ENCODE measurements at places on chromosomes 5 and 9.
A peak's percentile ranks its signal among the peaks of the same experiment; 100 is the strongest.

DNA sequence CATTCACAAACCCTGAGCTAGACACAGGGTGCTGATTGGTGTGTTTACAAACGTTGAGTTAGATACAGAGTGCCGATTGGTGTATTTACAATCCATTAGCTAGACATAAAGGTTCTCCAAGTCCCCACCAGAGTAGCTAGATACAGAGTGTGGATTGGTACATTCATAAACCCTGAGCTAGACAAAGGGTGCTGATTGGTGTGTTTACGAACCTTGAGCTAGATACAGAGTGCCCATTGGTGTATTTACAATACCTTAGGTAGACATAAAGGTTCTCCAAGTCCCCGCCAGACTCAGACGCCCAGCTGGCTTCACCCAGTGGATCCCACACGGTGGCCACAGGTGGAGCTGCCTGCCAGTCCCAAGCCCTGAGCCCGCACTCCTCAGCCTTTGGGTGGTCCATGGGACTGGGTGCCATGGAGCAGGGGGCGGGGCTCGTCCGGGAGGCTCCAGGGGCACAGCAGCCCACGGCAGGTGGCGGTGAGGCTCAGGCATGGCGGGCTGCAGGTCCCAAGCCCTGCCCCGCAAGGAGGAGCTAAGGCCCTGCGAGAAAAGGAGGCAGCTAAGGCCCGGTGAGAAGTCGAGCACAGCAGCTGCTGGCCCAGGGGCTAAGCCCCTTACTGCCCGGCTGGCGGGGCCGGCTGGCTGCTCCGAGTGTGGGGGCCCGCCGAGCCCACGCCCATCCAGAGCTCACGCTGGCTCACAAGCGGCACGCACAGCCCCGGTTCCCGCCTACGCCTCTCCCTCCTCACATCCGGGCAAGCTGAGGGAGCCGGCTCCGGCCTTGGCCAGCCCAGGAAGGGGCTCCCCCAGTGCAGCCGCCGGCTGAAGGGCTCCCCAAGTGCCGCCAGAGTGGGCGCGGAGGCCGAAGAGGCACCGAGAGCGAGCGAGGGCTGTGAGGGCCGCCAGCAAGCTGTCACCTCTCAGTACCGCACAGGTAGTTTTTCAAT, 1039.2 kb upstream of the CDH9 start:
- no peak for DNase-seq

- no peak for DNase-seq
Observed at GRCh38 chr5:11733185-11733839, 170.9 kb downstream of the CTNND2 start.

GRCh38 chr9:22052376-22052945, 43.4 kb upstream of the CDKN2B start:
- peak; percentile 15 for DNase-seq

DNA sequence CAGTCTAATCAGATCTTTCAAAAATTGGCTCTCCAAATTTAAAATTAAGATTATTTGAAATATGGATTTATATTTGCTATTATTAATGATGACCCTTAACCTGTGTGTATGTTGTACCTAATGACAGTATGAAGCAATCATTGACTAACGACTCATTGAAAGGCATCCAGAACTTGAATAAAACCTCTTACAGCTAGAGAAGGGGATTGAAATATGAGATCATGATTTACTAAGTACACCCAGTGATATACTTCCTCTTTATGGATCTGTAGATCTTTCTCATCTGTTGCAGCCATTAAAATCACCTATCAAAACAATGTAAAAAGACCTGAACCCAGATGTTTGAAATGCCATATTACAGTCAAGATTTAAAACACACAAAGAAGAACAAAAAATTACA, 126.5 kb downstream of the RPS23 start:
- no peak for DNase-seq

GRCh38 chr9:82820186-82820585, 242.8 kb downstream of the RASEF start:
- no peak for DNase-seq

GRCh38 chr5:146130440-146131045, 25.2 kb upstream of the PLAC8L1 start:
- DNase-seq, result no peak

GRCh38 chr9:4137234-4137633, 162.6 kb downstream of the GLIS3 start:
- no peak for DNase-seq

DNA sequence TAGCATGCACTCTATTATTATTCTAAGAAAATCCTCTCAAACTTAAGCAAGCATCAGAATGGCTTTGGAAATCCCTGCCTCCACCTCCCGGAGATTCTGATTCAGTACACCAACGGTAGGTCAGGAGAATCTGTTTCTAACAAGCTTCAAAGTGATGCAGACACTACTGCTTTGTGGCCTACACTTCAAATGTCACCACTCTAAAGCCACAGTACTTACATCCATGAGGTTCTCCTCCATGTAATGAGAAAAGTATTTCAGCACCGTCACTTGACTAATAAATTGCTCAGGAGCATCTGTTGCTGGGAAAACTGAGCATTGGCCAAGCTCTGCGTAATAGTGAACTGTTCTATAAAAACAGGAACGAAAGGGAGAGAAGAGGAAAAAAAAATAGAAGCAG, 4.8 kb downstream of the PLK2 start:
- no peak for DNase-seq

DNA sequence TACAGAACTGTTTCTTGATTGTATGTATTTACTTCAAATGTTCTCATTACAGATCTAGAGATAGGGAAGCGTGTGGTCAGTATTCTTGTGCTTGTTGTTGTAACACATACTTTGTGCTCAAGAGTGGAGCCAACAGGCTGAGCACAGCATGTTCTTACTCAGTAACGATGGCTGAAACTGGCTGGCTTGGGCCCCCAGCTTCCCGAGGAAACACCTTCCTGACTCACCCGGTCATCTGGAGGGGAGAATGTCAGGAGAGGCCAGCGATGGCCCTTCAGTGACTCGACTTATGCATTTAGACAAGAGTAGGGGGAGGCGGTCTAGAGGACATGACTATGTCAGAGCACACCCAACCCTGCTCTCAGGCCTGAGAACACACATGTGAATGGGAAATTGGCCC, 25.6 kb downstream of the ZNF474 start:
- DNase-seq, result no peak

Data from CD4-positive, alpha-beta T cell (primary cell).